Glomerular endothelial cell (primary cell): ENCODE measurements at places on chromosomes 12 and 14.

DNA sequence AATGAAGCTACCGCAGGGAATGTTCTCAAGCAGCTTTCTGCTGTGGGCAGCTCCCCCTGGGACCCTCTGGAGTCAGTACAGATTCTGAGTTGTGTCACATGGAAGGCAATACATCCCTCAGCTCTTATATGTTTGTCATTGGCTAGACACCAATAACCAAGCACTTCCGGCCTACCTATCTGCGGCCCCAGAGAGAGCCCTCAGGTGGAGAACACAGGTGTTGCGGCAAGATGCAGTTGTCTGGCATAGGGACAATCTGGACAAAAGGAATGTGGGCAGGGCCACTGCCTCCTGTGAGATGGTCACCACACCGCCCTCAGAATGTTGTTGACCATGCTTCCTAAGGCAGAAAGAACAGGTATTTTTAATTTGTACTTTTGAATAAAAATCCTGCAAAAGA lies 118.7 kb downstream of the BRMS1L start:
- no peak for DNase-seq

- DNase-seq = no peak
Observed at GRCh38 chr14:91383439-91383838, 34.2 kb downstream of the CCDC88C start.

GRCh38 chr12:115922952-115923564 lies 354.4 kb downstream of the MED13L start:
- peak; percentile 4 for DNase-seq

DNA sequence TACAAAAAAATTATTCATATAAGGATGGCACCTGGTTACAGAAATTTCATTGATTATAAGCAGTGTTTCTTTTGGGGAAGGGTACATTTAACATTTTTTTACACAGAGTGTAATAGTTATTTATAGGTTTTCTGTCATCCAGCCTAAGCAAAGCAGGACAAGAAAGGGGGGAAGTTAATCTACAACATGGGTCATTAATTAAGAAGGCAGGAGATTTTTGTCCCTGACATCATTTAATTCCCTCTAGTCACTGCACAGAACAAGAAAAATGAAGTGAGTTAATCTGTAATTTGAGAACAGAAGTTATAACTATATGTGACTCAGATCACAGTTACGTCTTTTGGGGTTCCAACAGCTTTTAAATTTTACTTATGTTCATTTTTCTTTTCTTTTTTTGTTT lies 173.4 kb downstream of the PTPRO start:
- DNase-seq = no peak

- no peak for DNase-seq
Observed at GRCh38 chr12:32102234-32102633, 4.4 kb upstream of the BICD1 start.
